COLO829 (cell line): ENCODE measurements at places on chromosomes 11 and 22.

DNA sequence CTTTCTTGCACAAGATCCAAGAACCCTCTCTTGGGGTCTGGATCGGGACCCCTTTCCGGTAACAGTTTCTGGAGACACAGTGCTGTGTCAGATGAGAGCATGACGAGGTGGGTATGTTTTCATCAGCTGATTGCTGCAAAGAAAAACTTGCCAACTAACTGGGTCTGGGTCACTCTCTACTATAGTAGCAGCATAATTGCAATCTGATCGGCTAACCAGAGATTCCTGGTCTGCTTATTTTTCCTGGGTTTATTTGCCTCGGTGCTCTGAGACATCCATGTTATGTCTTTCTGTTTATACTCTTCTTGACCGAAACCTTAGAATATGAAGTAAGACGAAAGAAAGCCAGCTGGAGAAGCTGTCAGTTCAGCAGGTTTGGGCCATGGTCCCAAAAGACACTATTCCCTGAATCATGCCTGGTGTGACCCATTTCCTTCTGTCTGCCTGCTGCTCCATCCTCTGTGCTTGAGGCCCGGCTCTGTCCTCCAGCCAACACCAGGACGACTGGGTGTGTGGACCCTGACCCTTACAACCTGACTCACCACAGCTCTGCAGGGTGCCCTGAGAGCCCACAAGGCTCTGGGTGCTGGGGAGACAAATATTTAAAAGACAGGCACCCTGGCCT lies 24.1 kb upstream of the CLMP start:
- DNase-seq = no peak

DNA sequence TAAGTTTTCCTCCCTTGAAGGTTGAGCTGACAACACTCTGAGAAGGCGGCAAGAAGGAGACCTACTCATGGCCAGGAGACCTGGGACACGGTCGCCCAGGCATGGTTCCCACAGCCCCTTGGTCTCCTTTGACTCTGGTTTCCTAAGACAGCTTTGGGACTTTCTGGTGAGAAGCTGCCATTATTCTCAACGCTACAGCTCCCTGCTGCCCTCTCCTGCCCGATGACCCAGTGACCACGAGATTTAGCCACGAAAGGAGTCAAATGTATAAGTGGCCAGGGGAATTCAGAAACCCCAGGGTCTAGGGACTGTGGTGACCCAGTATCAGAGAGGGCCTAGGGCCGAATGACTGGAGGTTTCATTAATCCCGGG lies 699 bp upstream of the SDF2L1 start:
- DNase-seq = peak; percentile 70

GRCh38 chr11:133943950-133944698 lies 12.6 kb downstream of the IGSF9B start:
- no peak for DNase-seq

DNA sequence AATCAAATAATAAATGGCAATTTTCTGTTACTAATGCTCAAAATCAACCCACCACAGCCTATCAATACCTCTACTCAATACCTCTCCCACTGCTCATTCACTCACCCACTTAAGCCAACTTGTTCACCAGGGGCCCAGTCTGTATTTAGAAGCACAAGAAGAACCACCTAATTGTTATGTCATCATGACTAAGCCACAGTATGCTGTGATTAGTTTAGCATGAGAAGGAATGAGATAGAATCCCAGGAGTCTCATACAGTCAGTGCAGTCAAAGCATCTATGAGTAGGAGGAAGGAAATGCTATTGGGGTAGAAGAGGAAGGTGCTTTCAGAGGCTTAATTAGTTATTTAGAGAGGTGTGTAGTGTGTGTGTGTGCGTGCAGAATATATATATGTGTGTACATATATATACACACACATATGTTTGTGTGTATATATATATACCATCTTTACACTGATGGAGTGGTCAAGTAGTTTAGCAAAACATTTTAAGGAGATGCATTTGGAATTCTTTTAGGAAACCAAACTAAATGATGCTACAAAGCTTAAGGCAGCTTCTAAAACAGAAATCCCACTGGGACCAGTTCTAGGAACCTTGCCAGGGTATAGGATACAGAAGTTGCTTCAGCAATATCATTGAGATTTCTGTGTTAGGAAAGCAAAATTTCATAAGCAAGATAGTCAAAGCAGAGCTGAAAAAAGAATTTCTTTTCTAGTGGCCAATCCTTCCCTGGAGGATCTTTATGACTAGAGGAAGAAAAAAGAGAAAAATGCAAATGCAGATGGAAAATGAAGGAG lies 27.5 kb downstream of the KCNA4 start:
- peak; percentile 58 for DNase-seq

- no peak for DNase-seq
Measured at GRCh38 chr11:23846902-23847422, 649.9 kb upstream of the LUZP2 start.
